Right kidney (tissue), 9 donors: ENCODE measurements at places on chromosomes 13 and 19.

GRCh38 chr19:19490214-19490968, 25.0 kb downstream of the TSSK6 start:
- peak; percentile 78 for DNase-seq

GRCh38 chr19:18606281-18607225, at the start of gene CRLF1:
CRLF1 (minus strand) TSS chr19:18606799; CDS start chr19:18606656, 143 bp downstream.
- no peak for DNase-seq

DNA sequence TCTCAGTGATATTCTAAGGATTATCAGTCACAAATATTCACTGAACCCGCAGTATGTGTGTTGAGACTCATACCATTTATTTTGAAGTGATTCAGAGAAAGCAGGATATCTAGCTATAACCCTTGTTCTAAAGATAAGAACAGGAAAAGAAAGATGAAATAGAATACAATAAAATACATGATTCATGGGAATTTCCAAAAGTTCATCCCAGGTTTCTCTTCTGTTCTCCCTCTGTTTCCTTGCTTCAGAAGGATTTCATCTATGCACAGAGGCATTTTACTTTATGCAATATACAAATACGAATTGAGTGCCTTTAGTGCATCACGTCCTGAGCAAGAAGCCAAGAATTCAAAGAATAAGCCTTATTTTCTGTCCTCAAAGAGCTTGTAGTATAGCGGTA, 274.4 kb upstream of the GPC6 start:
- DNase-seq, result no peak

- DNase-seq, result no peak
Measured at GRCh38 chr19:5738423-5738822, 18.0 kb downstream of the CATSPERD start.

DNA sequence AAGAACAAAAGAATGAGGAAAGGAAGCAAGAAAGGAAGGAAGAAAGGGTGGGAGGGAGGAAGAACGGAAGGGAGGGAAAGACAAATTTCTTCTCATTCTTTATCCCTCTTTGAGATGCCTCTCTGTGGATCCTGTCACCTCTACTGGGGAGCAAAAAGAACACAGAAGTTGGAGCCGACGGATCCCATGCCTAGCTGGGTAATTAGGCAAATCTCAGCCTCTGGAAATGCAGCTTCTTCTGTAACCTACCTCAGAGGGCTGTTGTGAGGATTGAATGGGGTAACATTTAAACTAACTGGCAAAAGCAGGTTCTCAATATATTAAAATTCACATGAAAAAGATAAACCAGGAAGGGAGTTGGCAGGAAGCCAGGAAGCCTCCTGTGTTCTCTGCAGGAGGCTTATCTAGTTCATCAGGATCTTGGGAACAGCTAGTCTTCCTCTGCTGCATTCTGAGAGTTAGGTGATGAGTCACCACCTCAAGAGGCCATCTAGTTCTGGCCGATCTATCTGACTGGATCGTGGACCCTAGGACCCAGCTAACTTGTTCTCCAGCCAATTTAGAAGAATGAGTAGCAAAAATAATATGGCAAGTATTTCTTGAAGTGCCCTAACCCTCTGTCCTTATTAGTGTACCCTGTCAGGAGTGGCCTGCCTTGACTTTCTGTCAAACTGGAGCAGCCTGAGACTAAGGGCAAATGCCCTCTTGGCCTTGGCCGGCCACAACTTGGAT, 15.2 kb upstream of the CPB2 start:
- no peak for DNase-seq

- no peak for DNase-seq
Measured at GRCh38 chr13:99565478-99566124, 64.3 kb downstream of the TM9SF2 start.

GRCh38 chr13:48531416-48532255, 1.2 kb downstream of the RCBTB2 start:
- no peak for DNase-seq

GRCh38 chr13:43023289-43023963, at the start of gene DNAJC15:
DNAJC15 (plus strand) TSS chr13:43023586; CDS start chr13:43023627, 41 bp downstream.
- DNase-seq, result peak; percentile 99
